Retina (tissue), 1 donor: ENCODE measurements at places on chromosomes 11 and 22.

DNA sequence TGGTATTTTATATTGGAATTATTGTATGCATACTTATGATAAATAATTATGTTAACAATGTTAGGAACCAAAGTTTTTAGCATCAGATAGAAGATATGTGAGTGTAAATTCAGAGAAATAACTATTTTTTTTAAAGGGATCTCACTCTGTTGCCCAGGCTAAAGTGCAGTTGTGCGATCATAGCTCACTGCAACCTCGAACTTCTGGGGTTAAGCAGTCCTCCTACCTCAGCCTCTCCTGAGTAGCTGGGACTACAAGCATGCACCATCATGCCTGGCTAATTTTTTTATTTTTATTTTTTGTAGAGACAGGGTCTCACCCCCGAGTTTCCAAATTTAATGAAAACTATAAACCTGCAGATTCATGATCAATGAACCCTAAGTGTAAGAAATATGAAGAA, 33.6 kb upstream of the RCE1 start:
- DNase-seq = no peak

- DNase-seq = peak; percentile 85
Observed at GRCh38 chr11:133579165-133580031, 47.1 kb upstream of the OPCML start.

DNA sequence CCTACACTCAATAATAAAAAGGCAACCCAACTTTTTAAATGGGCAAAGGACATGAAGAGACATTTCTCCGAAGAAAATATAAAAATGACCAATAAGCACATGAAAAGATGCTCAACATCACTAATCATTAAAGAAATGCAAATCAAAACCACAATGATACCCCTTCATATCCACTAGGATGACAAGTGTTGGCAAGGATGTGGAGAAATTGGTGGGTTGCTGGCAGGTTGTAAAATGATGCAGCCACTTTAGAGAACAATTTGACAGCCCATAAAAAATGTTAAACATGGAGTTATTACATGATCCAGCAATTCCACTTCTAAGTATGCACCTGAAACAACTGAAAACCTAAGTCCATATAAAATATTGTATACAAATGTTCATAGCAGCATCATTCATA, 73.2 kb upstream of the LMO2 start:
- no peak for DNase-seq

DNA sequence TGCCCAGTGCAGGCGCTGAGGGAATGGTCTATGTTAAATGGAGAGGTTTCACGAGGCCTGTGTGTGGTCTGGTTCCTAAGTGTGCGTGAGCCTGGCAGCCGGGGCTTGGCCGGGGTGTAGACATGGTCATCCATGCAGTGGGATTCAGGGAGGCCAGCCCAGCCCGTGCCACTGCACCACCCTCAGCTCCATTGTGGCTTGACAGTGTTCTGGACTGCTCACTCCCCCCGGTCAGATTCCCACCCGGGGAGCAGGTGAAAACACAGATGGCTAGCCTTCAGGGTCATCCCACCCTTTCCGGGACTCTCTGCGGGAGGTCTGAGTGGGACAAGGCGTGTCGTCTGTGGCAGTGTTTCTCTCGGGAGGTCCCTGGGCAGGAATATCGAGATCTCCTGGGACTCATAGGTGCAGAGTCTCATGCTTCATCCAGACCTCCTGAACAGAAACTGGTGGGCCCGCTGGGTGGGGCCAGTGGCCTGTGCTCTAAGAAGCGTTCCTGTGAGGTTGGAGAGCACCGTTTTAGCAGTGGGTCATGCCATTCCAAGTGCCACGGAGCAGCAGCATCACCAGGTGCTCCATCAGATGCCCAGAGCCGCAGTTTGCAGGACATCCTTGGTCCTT, 52.3 kb downstream of the ST14 start:
- no peak for DNase-seq

- no peak for DNase-seq
Observed at GRCh38 chr22:47155131-47155885, 392.9 kb downstream of the TBC1D22A start.

DNA sequence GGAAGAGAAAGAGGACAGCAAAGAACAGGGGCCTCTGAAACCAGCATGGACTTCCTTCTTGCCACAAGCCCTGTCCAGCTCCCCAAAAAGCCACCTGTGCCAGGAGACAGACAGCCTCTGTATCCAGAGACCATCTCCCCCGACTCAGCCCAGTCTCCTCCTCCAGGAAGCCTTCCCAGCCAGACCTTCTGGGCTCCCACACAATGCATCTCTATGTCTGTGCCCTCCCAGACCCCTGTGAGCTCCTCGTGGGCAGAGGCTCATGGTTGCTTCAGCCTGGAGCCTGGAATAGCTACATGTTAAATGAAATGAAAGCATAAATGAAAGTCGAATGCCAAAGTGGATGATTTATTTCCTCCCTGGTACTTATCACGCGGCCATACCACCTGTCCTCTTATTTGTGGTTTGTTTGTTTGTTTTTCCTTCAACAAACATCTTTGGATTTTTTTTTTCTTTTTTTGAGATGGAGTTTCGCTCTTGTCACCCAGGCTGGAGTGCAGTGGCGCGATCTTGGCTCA, 7.3 kb upstream of the ARAP1 start:
- DNase-seq = no peak

GRCh38 chr11:2998073-2998850, 6.1 kb upstream of the NAP1L4 start:
- DNase-seq = no peak

- no peak for DNase-seq
Observed at GRCh38 chr11:128763224-128763623, 69.4 kb downstream of the FLI1 start.

- no peak for DNase-seq
Observed at GRCh38 chr22:41401781-41402648, 20.3 kb downstream of the TEF start.

- no peak for DNase-seq
Observed at GRCh38 chr11:19352072-19352770, 111.5 kb upstream of the E2F8 start.
